ENCODE measurements at places on chromosomes 11 and 22.

- H3K27me3 ChIP-seq = no peaks in the 10 kb centered on the region
- H3K27ac ChIP-seq = no peak overlapping the region
- peaks cover 20% of the 10 kb centered on the region for H3K4me1 ChIP-seq
- DNase-seq = no peak
- H3K4me3 ChIP-seq = no peak overlapping the region
- H3K36me3 ChIP-seq = no peaks in the 10 kb centered on the region
Measured at GRCh38 chr22:27809226-27809603, 7.7 kb upstream of the MN1 start.

DNA sequence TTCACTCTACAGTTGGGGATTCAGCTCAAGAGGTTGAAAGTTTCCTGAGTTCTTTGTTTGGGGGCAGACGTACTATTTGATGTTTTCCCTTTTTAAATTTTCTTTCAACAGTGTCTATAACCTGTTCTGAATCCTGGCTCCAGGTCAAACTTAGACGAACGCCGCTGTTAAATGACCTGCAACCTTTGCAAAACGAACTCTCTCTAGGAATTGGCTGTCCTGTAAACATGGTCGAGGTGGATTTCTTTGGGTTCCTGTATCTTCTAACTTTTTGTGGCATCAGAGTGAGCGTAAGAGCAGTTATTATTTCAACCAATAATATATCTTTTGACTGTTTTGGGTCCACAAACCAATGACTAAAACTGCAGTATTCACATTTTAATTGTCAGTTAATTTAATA, 1.6 kb downstream of the OOSP4A start:
- no peaks in the 10 kb centered on the region for H3K4me1 ChIP-seq
- DNase-seq = no peak
- H3K36me3 ChIP-seq = no peaks in the 10 kb centered on the region
- no peaks in the 10 kb centered on the region for H3K27me3 ChIP-seq

GRCh38 chr22:31248138-31248745, 36.1 kb downstream of the LIMK2 start:
- H3K27ac ChIP-seq = peak overlapping the region; percentile 25
- DNase-seq = peak; percentile 92
- peak overlapping the region; percentile 34 for H3K4me3 ChIP-seq
- peaks cover 22% of the 10 kb centered on the region for H3K4me1 ChIP-seq
- no peaks in the 10 kb centered on the region for H3K36me3 ChIP-seq

DNA sequence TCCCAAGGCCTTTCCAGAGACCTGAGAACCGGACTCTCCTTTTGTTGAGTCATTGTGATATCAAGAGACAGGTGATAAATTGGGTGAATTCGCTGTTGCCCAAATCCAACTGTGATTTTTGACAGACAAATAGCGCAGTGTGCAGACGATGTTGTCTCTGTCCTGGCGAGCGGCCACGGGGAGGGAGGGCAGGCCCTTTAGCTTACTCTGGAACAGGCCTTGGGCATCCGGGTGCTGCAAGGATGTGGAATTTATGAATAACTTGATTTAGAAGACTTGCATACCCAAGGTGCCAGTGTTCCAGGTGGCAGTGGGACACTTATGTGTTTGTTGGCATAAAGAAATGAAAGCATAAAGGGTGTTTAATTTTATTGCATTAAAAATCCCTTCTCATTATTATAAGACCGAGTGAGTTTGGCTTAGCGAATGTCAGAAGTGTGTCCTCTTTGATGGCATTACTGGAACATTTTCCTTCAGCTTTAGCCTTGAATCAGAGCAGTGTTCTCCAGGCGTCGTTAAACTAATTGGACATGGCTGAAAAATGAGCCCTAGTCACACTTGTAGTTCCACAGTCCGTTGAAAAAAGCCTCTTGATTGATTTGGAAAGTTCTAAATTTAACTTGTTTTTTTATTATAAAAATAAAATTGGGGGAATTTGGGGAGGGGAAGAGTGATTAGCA, 9.4 kb downstream of the LDLRAD3 start:
- no peaks in the 10 kb centered on the region for H3K36me3 ChIP-seq
- H3K27ac ChIP-seq = no peak overlapping the region
- DNase-seq = no peak
- H3K27me3 ChIP-seq = no peaks in the 10 kb centered on the region
- H3K4me3 ChIP-seq = no peak overlapping the region
